ENCODE measurements at places on chromosomes 4 and X.

GRCh38 chr4:12242354-12242753 lies 813.7 kb upstream of the HS3ST1 start:
- no peak for DNase-seq

- DNase-seq = no peak
Measured at GRCh38 chr4:152485726-152486276, 50.1 kb downstream of the FBXW7 start.

DNA sequence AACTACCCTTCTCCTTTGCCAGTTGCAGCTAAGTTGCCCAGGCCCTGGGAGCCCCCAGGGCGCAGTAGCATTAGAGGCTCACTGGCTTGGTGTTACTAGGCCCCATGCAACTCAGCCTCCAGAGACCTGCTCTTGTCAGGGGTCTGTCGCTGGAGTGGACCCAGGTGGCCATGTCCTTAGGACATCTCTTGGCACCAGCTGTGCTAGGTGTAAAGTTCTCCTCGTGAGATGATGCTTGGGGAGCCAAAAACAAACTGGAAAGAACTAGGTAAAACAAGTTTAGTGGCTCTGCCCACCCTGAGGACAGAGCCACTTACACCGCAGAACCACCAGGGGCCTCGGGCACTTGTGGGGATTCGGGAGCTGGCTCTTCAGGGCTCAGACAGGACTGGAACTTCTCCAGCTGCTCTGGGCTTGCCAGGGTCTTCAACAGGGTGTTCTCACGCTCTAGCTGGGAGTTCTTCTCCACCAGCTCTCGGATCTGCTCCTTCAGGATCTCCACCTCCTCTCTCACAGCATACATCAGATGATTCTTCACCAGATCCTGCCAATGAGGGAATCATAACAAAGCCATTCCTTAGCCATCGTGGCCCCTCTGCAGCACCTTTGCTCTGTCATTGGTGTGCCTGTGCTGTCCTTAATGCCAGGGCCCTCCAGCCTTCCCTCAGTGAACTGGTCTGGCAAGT lies 61.2 kb downstream of the TSC22D3 start:
- no peak for DNase-seq

DNA sequence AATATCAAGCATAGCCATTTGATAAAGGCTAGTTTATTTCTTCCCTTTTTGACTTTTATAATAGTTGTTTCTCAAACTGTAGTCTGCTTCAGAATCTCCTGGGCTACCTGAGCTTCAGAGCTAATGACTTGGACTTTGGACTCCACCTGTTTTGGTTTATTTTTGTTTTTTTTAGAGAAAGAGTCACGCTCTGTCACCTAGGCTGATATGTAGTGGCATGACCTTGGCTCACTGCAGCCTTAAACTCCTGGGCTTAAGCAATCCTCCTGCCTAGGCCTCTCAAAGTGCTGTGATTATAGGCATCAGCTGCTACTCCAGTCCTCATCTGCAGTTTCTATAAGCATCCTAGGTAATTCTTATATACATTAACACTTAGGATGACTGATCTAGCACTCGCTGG lies 90.5 kb downstream of the DDIT4L start:
- no peak for DNase-seq

DNA sequence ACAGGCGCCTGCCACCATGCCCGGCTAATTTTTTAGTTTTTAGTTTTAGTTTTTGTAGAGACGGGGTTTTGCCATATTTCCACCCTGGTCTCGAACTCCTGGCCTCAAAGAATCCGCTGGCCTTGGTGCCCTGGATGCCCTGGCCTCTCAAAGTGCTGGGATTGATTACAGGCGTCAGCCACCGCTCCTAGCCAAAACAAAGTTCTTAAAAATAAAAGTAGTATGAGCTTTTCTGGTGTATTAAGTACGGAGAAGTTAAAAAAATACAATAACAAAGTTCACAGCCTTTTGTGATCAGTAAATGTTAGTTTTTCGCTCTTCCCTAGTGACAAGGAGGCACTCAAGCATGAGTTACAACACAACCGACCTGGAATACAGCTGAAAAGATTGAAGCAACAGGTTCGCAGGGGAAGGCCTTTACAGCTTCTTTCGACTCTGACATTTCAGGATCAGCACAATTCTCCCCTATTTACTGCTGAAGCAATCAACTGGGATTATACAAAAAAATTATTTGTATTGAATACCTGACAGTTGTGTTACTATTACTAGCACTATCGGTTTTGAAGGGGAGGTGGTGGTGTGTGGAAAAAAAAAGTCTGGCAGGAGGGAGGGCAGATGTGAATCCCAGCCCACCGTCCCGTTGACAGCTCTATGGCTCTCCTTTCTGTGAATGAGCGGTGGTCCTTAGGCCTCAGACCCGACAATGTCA lies 893 bp upstream of the METAP1 start:
- DNase-seq = no peak

GRCh38 chr4:83011689-83012199 lies 1.1 kb upstream of the LIN54 start:
- DNase-seq = no peak

- DNase-seq = no peak
Measured at GRCh38 chr4:165368114-165368513, 10.7 kb upstream of the CPE start.

DNA sequence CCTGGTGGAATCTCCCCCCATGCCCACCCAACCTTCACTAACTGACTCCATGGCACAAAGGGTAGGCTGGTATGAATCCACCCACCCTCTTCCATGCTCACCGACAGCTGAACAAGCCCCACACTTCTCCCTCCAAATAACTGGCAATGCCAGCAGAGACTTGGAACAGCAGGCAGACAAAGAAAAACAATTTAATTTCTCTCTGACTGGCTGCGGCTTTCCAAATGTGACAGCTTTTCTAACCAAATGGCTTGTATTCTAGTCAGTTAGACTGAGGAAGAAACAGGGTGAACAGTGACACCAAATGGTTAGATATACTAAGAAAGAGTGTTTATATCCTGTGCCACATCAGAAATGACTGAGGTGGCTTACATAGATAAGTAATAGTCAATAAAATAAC lies 199.3 kb upstream of the ADAMTS3 start:
- DNase-seq = no peak

DNA sequence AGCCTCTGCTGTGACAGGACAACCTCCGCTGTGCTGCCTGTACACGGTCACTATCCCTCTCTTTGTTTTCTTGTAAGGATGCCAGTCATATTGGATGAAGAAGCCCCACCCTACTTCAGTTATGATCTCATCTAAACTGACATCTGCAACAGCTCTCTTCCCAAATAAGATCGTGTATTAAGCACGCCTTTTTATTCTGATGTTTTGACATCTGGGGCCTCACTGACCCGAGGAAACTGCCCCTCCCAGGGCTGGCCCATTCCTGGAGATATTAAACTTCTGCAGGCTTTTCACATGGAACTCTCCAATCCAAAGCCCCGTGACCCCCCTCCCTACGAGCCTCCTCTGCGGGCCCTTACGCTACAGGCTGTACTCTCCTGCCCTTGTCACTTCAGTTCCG lies 232.0 kb downstream of the ARHGAP10 start:
- DNase-seq = no peak

GRCh38 chr4:44869222-44869882 lies 143.0 kb upstream of the GNPDA2 start:
- no peak for DNase-seq

DNA sequence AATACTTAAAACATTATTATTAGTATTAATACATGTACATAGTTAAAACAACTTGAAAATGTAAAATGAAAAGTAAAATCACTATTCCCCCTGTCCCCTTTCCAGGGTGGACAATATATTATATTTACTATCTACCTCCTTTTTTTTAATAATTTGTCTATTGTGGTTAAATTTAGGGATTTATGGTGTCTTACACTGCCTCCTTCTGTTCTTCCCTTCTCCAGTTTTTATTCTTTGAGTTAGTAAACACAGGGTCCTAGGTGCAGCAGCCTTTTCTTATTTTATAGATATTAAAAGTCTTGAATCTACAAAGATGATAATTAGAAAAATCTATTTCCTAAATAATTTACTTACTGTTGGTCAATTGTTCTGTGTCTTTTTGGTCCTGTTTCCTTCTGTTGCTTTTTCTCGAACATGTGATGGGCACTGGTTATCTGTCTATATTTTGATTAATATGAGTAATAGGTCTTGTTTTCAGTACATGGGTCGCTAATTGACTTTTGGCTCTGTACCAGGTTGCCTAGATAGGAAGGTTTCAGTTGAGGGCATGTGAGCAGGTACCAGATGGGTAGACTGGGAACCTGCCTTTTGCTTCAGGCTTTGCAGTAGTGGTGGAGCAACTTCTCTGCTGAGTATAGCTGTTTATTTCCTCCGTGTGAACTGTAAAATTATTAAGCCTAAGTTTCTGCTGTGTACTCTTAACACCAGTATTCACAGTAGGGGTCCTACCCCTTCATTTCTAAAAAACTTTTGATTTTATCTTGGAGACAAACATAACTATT lies 1.1 kb downstream of the NUDT9 start:
- no peak for DNase-seq

- no peak for DNase-seq
Measured at GRCh38 chr4:154566639-154567204, 3.9 kb downstream of the FGB start.

- DNase-seq = no peak
Measured at GRCh38 chr4:107835406-107835805, 10.7 kb downstream of the SGMS2 start.

DNA sequence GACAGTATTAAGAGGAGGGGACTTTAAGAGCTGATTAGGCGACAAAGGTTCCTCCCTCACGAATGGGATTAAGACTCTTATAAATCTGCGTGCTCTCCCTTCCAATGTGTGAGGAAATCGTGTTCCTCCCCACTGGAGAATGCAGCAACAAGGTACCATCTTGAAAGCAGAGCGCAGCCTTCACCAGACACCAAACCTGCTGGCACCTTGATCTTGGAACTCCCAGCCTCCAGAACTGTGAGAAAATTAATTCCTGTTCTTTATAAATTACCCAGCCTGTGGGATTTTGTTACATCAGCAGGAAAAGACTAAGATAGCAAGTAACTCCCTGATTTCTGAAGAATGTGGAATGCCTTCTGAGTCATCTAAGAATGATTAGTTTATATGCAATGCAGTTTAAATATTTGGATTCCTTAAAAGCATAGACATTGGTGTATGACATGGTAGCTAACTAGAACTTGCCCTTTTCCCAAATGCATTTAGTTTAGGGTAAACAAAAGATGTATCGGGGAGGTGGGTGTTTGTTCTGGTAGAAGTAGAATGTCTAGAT lies 86.1 kb downstream of the USP46 start:
- no peak for DNase-seq

- no peak for DNase-seq
Measured at GRCh38 chr4:243426-243825, 61.8 kb downstream of the ZNF732 start.

- peak; percentile 35 for DNase-seq
Measured at GRCh38 chrX:54042609-54043021, 1.7 kb downstream of the PHF8 start.

DNA sequence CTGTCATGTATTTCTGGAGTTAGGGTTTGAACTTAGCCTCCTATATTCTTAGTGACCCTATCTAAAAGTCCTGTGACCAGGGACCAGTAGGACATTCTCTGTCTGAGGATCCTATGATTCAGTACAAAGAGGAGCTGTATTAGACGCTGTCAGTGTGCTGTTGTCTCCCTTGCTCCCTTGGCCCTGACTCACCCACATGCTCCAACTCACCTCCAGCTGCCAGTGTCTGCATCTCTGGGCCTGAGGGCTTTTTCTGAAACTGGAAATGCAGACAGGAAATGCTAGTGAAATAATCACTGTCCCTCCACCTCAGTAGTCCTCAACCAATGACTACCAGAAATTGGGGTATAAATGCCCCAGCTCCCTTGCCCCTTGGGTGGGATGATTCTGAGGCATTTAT lies 535.3 kb upstream of the RPS6KA3 start:
- no peak for DNase-seq

DNA sequence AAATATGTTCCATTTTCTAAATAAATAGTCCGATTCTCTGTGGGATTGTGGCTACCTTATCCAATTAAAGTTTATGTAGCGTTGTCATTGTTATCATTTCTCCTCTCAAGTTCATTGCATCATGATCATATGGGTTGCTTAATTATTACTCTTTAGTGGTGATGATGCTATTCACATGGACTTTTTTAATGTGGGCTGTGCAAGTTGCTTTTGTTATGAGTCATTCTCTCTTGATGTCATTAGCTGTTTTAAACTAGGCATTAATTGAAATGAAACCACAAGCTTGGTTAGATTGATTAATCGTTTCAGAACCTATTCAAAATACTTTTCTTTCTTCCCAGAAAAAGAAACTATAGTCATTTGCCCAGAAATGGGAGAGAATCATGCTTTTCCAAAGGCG lies 38.2 kb downstream of the NHS start:
- no peak for DNase-seq

GRCh38 chr4:152920768-152921167 lies 15.4 kb upstream of the FHDC1 start:
- peak; percentile 22 for DNase-seq

DNA sequence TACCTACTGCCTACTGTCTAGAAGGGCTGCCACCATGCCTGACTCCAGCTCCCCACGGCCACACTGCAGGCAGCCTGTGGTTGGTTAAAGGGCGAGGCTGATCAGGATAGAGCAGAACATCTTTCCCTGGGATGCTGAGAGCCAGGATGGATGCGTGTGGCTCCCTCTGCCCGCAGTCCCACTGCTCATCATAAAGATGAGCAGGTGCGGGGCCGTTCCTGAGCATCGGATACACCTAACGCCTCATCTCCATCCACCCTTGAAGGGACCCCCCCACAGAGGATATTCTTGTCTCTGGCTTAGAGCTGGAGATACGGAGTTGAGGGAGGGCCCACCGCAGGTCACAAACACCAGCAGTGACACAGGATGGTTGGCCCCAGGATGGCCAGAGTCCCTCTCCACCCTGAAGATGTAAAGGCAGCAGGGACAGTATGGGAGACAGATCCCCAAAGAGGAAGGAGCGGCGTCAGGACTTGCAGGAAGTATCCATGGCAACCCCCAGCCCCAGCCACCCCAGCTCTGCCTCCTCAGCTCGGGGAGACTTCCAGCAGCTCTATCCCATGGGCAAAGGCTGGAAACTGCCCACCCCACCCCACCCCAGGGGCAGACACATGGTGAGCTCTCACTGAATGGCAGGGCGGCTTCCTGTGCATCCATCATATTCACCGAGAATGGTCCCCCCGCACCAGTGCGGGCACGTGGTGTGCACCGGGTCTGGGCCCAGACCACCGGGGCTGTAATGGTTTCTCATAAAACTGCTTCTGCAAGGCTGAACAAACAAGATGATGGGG lies 19.3 kb downstream of the PPP2R2C start:
- no peak for DNase-seq

GRCh38 chr4:15667006-15667405 lies 11.8 kb upstream of the FBXL5 start:
- no peak for DNase-seq

- no peak for DNase-seq
Measured at GRCh38 chr4:105067946-105068345, 78.7 kb upstream of the TET2 start.
